Esophagus squamous epithelium (tissue), 5 donors: ENCODE measurements at places on chromosomes 11 and 22.

DNA sequence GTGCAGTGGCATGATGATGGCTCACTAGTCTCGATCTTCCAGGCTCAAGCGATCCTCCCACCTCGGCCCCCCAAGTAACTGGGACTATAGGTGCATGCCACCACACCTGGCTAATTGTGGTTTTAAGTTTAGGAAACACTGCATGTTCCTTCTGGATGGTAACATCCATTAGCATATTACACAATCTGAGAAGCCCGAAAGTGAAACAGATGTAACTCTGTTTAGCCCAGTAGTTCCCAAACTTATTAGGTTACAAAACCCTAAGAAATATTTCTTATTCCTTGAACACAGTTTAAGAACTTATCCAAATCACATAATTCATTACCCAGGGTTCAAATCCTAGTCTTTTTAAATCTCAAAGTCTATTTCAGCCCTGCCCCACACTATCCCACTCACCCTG is 28.3 kb downstream of the POLDIP3 start:
- DNase-seq = no peak

- DNase-seq = no peak
Measured at GRCh38 chr11:11211888-11212287, 141.2 kb downstream of the CSNK2A3 start.

DNA sequence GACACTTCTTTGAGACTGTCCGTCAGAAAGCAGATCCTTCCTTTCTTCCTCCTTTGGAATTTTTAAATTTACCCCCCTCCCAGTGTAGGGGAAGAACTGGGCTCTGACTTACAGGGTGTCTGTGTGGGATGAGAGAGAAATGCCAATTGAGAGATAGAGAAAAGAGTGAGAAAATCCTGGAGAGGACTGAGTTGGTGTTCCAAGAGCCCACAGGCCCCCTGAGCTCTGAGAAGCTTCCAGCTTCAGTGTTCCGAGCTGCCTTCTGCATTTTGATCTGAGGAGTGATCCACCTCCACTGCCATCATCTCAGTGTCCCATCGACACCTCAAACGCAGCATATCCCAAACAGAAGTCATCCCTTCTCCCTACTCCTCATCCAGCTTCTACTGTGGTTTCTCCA is 70.7 kb upstream of the GRK3 start:
- DNase-seq = no peak

GRCh38 chr11:12395333-12395732 is 18.0 kb downstream of the PARVA start:
- no peak for DNase-seq

DNA sequence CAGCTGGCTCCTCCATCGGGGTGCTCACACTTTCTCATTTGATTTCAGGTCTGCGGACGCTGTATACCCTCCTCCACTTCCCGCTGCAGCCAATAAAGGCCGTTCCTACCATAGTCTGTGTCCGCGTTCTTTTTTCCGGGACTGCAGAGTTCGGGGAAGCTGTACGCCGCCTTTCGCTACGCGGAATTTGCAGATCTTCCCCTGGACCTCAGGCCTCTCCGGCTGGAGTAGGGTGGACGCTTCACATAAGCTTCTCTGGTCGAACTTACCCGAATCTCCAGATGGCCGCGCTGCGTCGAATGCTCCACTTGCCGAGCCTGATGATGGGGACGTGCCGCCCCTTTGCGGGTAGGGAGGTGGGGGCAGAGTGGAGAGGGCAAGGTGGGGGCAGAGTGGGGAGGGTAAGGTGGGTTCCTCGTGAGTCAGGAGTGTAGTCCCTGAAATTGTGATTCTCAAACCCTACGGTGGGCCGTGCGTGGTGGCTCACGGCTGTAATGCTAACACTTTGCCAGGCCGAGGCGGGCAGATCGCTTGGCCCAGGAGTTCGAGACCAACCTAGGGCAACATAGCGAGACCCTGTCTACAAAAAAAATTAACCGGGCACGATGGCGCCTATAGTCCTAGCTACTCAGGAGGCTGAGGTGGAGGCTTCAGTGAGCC is 617 bp downstream of the CSKMT start:
- DNase-seq = no peak

DNA sequence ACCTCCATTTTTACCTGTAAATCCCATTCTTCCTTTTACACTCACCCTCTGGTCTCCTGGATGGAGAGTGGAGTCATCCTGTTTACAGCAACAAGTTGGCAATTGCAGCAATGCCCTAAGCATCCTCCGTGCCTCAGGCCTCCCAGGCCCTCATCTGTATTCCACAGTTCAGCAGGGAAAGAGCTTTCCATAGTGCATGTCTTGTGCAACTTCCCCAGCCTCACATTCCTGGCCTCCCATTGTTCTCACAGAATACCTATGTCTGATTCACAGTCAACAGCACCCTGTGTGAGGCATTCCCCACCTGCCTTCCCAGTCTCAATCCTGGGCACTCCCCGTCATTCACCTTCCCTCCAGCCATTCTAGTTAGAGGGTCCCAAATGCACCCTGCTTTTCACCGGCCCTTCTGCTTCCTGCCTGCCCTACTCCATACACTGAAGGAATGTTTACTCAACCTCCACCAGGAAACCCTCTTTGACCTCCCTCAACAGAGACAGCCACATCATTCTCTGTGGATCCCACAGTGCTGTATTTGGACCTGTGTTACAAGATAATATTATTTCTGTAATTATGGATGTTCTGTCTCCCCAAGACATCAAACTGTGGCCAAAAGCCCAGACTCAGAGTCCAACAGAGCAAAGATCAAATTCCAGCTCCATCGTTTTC is 405.7 kb downstream of the BUD13 start:
- no peak for DNase-seq
